ENCODE measurements at places on chromosomes 5 and 9. TPM values are rescaled to one million over a fixed set of nuclear protein-coding genes. Genes with fewer than 3 reads are reported as not detected.

The FREM1 gene
- 6.4 TPM for total RNA-seq

The RASEF gene
- 0.06 TPM for total RNA-seq

The SHOC1 gene
- total RNA-seq: not detected

The TLN1 gene
- 622 TPM for total RNA-seq

The DMRT1 gene
- not detected for total RNA-seq

GRCh38 chr5:65078331-65078730, 309.6 kb downstream of the CWC27 start:
- DNase-seq: no peak

GRCh38 chr5:58060996-58061395, 398.9 kb downstream of the PLK2 start:
- DNase-seq: no peak

DNA sequence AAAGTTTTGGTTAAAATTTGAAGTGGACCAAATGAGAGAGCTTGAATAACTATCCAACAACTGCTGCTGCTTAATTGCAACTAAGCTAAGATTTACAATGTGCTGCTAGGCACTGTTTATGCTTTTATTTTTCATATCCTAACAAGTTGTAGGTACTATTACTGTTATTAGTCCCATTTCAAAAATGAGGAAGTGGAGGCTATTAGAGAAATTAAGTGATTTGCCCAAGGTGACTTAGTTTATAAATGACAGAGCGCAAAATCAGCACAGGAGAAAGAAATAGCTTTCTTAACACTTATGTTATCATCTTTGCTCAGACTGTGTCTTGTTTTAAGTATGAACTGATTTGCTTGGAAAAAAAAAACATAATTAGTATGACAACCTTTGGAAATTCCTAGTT, 23.1 kb downstream of the WDR36 start:
- DNase-seq: no peak

GRCh38 chr5:122054266-122054665, 23.8 kb downstream of the LOX start:
- DNase-seq: no peak

DNA sequence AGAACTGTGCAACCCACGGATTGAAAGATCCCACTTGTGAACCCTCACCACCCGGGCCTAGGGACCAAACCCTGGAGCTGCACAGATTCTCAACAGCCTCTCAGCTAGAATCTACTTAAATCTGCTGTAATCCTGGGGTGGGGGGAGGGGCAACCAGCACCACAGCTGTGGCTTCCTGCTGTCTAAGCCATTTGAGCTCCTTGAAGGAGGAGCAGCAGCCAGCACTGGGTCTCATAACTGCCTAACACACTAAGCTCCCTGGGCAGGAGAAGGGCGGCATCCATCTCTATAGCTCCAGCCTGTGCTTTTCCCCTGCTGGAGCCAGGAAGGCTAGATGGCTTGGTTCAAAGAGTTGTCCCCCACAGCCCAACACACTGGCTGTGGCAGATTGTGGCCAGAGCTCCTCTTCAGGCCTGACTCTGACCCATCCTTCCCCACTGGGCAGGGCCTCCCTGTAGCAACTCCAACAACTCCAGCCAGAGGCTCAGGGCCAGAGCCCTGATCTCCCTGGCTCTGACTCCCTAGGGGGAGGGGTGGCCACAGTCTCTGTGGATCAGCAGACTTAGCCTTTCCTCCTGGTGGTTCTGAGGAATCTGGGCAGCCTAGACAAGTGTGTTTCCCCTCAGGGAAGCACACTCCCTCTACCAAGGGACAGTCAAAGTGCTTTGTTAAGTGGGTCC, 72.0 kb upstream of the C9orf72 start:
- DNase-seq: no peak

GRCh38 chr5:150255659-150256409, 33.7 kb downstream of the CAMK2A start:
- no peak for DNase-seq

DNA sequence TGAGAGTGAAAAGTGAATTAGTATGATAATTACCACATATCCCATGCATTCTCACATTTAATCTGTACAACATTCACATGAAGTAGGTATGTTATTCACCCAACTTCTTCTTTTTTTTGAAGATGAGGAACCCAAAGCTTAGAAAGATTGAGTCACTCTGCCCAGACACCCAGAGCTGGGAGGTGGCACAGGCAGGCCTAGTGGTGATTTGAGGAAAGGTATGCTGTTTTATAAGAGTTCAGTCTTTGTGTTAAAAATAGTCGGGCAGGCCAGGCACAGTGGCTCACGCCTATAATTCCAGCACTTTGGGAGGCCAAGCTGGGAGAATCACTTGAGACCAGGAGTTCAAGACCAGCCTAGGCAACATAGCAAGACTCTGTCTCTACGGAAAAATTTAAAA, 285.3 kb downstream of the NR3C1 start:
- no peak for DNase-seq
